ENCODE measurements at places on chromosomes 4 and X.

- no peak for DNase-seq
Measured at GRCh38 chr4:3227878-3228675, 20.9 kb upstream of the MSANTD1 start.

GRCh38 chr4:166675411-166675810, 558.9 kb downstream of the SPOCK3 start:
- DNase-seq, result peak; percentile 89

GRCh38 chrX:12411831-12412230, 273.6 kb downstream of the FRMPD4 start:
- DNase-seq, result no peak

- no peak for DNase-seq
Measured at GRCh38 chr4:108950158-108950915, 187.5 kb upstream of the ETNPPL start.

DNA sequence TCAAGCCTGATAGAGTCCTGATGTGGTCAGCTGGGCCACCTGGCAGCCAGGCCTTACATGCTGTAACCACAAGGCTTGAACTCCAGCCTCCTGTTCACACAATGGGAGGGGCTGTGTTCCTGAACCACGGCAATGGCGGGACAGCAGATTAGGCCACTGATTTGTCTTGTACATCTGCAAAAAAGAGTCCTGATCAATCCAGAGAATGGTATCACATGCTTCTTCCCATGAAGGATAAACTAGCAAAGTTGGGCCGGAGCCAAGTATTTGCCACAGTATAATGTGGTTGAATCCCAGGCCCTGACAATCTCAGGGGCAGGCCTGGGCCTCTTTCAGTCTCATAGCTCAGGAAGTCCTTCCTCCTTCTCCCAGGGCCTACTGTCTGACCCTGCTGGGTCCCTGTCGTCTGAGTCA, 2182.5 kb upstream of the AGA start:
- peak; percentile 59 for DNase-seq

- no peak for DNase-seq
Measured at GRCh38 chr4:126976850-126977632, 655.7 kb upstream of the INTU start.

DNA sequence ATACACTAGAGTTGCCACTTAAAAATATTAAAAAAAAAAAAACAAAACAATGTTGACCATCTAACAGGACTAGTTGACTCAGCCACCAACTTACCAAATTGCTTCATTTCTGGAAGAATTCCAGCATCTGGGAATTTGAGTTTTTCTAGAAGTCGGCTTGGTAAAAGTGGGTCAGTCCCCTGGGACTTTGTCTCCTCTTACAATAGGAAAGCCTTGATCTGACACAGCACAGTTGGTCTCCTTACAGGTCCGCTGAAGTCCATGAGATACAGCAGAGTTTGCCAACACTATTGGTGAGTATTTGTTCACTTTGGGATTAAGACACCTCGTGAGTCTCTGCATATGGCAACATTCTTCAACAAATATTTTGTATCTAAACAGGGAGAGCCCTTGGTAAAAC, 18.2 kb upstream of the DDIT4L start:
- no peak for DNase-seq

- DNase-seq, result no peak
Measured at GRCh38 chr4:99811850-99812249, 4.8 kb upstream of the DAPP1 start.

- no peak for DNase-seq
Measured at GRCh38 chrX:45980726-45981125, 564.5 kb downstream of the ZNF674 start.

GRCh38 chrX:154546354-154547244, at the start of gene G6PD:
Gene G6PD (minus strand): TSS chrX:154546846. CDS start chrX:154546155, 691 bp downstream.
- DNase-seq, result no peak

DNA sequence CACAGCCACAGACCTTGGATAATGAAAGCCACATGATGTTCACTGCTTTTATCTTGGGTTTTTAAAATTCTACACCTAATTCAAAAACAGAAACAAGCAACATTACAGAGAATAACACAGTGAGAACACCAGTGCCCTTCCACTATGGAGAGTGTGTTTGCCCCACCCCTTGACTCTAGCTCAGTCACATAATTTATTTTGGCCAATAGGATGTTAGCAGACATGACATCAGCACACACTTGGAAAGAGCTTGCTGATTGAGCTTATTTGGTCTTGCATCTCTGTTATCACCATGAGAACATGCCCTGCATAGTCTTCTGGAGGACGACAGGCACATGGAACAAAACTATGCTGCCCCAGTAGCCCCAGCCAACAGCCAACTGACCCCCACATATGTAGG, 118.1 kb downstream of the HNRNPD start:
- no peak for DNase-seq

- no peak for DNase-seq
Measured at GRCh38 chr4:169723207-169723965, 34.4 kb downstream of the HPF1 start.

DNA sequence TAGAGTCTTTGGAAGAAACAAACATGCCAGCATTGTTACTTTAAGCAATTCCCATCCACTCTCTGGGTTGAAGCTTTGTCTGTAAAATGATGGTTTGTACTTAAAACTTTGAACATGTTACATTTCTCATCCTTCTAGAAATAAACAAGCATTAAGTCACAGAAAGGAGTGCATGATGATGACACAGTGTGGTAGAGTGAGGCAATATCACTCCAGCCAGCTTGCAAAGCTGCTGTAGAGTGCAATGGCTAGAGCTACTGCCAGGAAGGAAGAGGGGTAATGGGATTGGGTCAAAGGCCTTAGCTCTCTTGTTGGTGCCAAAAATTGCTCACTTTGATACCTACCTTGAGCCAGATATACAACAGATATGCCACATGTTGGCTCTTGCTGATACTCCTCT, 12.3 kb upstream of the ENOX2 start:
- no peak for DNase-seq

DNA sequence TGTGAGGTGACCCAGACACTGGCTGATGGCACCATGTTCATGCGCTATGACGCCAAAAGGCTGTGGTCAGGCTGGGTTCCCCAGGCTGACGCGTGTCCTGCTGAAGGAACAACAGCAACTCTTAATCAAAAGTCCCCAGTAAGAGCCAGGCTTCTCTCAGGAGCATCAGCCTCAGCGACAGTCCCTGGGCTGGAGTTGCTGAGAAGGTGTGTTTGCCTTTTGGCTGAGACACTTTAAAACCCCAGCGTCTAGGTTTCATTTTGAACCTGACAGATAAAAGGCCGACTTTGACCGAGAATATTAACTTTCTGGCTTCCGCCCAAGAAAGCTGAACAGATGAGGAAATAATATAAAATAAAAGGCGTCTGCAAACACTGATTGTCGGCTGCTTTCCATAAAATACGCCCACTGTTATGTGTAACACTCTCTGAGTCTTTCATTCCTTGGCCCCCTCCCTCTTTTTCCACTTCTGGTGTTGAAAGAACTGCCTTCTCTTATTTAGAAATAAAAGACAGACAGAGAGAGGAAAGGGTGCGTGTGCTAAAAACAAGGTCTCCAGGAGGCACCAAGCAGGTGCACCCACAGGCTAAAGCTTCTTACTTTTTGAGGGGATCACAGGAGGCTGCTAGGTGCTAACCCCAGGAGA, 373.6 kb downstream of the MID1IP1 start:
- DNase-seq, result no peak

DNA sequence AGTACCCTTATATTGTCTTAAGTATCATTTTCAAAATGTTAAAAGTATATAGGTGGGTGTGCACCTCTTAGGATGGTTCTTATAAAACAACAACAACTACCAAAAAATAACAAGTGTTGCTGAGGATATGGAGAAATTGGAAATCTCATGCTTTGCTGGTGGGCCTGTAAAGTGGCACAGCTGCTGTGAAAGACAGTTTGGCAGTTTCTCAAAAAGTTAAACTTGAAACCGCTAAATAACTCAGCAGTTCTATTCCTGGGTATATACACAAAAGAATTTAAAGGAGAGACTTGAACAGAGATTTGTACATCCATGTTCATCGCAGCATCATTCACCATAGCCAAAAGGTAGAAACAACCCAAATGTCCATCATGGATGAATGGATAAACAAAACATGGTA, 65.5 kb downstream of the HAND2 start:
- no peak for DNase-seq

GRCh38 chr4:138894011-138894410, 121.6 kb upstream of the NOCT start:
- DNase-seq, result no peak

- peak; percentile 35 for DNase-seq
Measured at GRCh38 chr4:41709844-41710481, 38.6 kb downstream of the PHOX2B start.

GRCh38 chr4:100289946-100290345, 99.7 kb upstream of the DDIT4L start:
- DNase-seq, result no peak

DNA sequence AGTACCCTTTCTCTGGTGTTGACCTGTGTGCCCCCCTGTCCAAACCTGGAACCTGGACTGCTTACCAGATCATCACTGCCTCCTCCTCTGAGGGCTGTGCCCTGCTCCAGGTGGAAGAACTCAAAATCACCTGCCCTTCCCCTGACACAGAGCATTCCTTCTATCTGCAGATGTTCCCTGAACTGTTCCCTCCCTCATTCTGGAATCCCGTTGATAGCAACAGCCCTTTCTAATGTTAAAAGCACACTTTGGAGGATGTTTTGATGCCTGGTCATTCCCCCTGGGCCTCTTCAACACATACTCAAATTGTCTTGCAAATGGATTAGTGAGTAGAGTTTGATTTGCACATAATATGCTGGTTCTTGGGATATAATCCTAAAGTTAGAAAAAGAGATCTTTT, 225.8 kb downstream of the FGF13 start:
- no peak for DNase-seq

- no peak for DNase-seq
Measured at GRCh38 chrX:112841820-112842157, 1.2 kb upstream of the AMOT start.

Data from retinal pigment epithelial cell (primary cell).